ENCODE measurements at places on chromosomes 11 and 22.

DNA sequence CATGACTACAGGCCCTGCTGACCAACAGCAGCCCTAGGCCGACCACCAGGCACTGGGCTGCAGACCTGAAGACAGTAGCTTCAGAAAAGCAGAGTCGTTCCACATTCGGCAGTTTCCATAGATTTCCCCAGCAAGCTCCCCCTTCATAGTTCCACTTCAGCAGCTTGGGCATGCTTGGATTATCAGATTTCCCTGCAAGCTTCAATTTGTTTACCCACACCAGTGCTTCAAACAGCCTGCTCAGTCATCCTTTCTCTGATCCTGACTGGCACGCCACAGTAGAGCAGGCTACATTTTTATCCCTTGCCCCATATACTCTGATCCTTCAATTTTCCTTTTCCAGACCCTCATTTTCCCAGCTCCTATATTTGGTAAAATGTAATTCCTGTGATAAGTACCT lies 51.1 kb upstream of the CFAP300 start:
- DNase-seq, result no peak

DNA sequence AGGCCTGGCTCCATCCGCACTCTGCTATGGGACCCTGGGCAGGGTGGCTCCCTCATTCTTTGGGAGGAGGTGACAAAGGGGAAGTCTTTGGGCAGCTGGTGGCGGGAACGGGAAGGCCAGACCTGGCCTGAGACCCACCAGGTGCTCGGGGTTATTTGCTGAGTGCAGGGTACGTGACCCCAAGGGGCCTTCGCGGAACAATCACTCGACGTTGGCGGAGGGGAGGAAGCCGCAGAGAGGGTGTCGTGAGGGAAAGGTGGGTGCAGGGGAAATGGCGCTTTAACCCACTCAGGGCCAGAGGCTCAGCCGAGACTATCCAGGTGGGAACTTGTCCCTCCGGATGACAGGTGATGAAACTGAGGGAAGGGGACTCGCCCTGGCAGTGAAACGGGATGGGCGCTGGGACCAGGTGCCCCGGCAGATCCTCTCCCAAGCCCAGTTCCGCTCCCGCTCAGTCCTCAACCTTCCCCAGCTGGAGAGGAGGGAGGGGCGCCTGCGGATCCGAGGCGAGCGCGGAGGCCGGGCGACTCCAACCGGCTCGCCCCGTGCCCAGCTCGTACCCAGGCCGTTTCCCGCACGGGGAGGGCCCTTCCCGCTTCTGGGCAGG lies 911 bp downstream of the A4GALT start:
- DNase-seq, result no peak

- no peak for DNase-seq
These were observed 380.0 kb upstream of the CCDC90B start for GRCh38 chr11:83666149-83666548.

- DNase-seq, result no peak
These were observed 23.5 kb downstream of the KCTD17 start for GRCh38 chr22:37075046-37075445.

DNA sequence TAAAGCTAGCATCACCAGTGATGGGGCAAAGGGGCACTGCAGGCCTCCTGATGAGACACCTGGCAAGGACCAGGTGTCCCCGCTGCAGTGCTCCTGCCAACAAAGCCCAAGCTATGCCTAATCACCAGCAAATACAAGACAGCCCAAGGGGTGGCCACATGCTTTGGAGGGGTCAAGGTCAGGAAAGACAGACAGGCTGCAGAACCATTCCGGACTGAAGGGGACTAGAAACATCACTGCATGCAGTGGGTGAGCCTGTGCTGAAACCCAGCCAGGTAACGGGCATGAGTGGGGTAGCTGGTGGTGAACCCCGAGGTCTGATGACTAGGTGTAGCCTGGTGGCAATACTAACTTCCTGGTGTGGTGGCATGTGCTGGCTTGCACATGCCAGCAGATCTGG lies 111.1 kb downstream of the MED15 start:
- DNase-seq, result no peak

GRCh38 chr22:24367841-24368240 lies 59.6 kb upstream of the ADORA2A start:
- no peak for DNase-seq

All from stimulated activated CD4-positive, alpha-beta T cell treated with anti-CD3 and anti-CD28 coated beads, Interleukin-2, amount 100 ng/mL, for 24 hours (primary cell).